ENCODE measurements at places on chromosomes 2 and 18.
A peak's percentile ranks its signal among the peaks of the same experiment; 100 is the strongest.

GRCh38 chr2:98394595-98395153 lies 48.4 kb downstream of the CNGA3 start:
- DNase-seq = no peak

DNA sequence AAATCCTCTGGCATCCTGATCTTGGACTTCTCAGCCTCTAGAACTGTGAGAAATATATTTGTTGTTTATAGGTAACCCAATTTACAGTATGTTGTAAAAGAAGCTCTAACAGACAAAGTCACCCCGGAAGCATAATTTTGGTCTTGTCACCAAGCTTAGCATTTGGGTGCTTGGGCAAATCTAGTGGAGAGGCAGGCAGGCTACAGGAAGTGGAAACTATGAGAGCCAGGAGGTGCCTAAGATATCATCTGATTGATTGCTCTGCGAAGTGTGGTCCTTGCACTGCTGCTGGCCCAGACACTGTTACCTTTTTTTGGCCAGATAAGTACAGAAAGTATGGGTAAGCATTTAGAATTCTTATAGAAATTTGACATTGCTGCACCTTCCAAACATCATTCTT lies 102.9 kb downstream of the CDC42EP3 start:
- no peak for DNase-seq

- no peak for DNase-seq
Measured at GRCh38 chr2:210592726-210593125, 36.3 kb downstream of the CPS1 start.

DNA sequence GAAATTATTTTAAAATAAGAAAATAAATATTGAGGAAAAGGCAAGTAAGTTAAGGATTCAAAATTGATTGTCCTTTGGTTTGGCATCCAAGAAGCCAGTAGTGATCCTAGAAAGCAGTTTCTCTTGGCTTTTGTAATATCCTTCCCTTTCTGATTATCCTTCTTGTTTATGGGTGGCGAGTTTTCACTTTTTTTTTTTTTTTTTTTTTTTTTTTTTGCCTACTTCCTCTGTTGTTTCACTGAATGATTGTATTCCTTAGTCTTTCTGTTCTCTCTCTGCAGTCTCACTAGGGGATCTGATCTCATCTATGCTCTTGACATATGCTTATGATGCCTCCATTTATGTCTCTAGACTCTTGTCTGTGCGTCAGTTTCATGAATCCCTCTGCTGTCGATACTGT lies 4.2 kb downstream of the NAPG start:
- DNase-seq = no peak

DNA sequence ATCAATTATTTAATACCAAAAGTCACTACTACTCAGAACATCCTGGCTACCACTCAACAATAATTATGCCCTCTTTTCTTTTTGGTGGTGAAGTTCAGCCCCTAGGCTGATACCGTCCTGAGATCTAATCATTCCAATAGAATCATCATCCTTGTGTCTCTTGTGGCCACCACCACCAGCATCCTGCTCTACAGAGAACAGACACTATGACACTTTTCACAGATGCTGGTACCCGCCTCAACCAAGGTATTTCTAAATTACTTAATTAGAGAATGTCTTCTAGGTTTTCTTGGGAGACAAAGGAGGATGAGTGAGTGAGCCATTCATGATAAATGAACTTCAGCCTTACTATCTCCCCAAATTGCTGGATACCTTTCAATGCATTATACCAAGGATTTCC lies 60.0 kb downstream of the TDRD15 start:
- no peak for DNase-seq

DNA sequence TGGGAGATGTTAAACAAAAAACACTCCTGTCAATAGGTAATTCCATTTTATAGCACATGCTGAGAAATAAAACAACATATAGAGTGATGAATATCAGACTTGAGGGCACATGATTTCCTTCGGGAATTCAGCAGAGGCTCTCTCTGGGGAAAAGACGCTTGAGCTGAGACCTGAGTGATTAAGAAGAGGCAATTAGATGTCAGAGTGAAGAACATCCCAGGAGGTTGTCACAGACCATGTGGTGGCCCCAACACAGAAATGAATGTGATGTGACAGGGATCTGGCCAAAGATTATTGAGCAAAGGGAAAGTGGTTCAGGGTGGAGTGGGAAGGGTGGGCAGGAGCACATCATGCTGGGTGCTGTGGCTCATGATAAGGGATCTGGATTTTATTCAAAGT lies 254.7 kb downstream of the RAD51AP2 start:
- no peak for DNase-seq

DNA sequence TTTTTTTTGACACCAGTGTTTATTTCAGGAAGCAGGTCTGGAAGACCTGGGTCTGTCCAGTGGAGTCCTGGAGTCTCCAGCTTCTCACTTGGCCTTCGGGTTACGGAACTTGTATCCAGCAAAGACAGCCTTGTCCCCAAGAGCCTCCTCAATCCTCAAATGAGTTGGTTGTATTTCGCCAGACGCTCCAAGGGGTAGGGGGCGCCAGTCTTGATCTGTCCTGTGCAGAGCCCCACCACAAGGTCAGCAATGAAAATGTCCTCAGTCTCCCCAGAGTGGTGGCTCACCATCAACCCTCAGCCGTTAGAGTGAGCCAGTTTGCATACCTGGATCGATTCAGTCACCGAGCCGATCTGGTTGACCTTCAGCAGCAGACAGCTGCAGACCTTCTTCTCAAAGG lies 21.9 kb downstream of the ASXL2 start:
- DNase-seq = no peak

- no peak for DNase-seq
Measured at GRCh38 chr2:26485725-26486418, 7.9 kb upstream of the OTOF start.

- no peak for DNase-seq
Measured at GRCh38 chr2:62596061-62596921, 90.3 kb upstream of the TMEM17 start.

DNA sequence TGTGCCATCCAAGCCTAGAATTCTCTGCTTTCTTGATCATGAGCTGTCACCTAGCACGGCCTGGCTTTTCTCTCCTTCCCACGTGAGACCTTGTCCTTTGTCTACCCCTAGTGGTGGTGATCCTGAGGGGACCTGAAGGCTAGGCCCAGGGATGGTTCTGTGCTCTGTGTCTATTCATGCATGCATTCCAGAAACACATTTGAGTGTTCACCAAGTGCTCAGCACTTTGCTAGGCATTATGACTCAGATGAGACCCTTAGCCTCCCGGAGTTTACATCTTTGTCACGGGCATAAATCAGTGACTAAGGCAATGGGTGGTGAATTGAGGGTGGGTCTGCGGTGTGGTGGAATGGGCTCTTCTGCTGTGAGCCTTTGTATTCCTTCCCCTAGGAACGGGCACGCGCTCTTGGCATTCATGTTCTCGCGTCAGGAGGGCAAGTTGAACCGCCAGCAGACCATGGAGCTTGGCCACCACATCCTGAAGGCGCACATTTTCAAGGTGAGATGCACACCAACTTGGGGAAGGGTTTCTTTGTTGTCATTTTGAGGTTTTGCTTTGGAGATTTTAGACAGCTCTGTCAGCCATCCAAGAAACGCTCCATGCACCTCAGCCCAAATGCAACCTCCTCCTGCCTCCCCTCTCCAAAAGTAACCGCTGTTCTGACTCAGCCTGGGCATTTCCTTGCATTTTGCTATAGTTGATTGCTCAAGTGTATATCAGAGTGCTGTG lies 100.9 kb downstream of the WDSUB1 start:
- DNase-seq = peak; percentile 86

GRCh38 chr2:219684721-219685689 lies 57.6 kb downstream of the SLC4A3 start:
- DNase-seq = no peak

- peak; percentile 41 for DNase-seq
Measured at GRCh38 chr2:118046634-118047210, 32.9 kb upstream of the CCDC93 start.

DNA sequence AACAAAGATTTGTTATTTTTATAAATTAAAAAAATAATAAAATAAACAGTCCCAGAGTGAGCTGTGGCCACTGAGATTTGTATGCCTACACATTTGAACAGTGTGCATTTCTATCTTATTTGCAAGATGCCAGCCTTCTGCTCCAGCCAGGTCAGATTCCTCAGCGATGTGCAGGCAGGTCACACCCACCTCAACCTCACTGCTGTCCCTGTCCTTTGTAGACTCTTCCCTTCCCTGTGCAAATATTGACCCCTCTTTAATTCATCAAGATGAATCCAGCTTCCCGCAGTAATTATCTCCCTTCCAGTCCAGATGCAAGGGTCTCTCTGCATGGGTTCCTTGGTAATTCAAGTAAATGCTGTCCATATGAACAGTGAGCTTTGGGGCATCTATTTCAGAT lies 256.2 kb downstream of the PIEZO2 start:
- no peak for DNase-seq

DNA sequence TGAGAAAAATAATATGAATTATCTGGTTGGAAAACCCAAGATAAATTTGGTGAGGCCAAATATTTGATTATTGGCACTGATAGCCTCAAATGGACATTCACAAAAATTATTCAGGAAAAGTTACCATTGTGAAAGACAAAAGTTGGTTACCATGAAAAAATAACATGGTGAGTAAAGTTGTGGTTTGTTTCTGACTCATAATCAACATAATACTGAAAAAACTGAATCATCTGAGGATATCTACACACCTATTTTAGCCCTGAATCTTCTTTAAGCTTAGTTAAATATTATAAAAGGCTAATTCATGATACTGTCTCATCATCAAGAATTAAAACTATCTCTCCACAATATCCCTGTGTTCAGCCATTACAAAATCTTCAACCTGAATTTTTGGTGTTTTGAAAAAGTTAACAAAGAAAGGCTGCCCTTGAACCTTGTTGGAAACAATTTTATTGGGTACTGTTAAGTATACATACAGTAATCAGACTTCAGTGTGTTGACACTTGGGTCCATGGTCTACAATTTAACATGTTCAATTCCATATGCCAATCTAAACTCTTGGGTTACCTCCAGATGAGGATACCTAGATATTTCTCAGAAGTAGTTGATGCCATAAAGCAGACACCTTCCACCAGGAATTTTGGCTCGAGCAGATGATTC lies 607.5 kb upstream of the SLC39A10 start:
- no peak for DNase-seq

GRCh38 chr2:225040856-225041206 lies 1.4 kb downstream of the DOCK10 start:
- DNase-seq = no peak

DNA sequence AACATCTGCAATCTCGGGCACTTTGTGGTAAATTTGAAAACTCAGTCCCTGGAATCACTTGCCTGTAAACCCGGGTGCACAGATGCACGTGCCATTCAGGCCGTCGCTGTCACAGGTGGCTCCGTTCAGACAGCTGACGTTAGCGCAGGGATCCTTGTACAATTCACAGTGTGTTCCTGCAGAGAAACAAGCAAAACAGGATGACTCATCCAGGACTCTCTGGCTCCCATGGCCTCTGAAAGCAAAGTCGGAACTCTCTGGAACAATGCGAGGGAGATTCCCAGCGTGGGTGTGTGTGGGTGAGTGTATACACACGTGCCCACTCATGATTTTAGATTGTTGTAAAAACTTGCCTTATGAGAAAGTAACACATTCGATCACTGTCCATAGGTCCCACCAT lies 136.1 kb upstream of the PID1 start:
- DNase-seq = no peak

DNA sequence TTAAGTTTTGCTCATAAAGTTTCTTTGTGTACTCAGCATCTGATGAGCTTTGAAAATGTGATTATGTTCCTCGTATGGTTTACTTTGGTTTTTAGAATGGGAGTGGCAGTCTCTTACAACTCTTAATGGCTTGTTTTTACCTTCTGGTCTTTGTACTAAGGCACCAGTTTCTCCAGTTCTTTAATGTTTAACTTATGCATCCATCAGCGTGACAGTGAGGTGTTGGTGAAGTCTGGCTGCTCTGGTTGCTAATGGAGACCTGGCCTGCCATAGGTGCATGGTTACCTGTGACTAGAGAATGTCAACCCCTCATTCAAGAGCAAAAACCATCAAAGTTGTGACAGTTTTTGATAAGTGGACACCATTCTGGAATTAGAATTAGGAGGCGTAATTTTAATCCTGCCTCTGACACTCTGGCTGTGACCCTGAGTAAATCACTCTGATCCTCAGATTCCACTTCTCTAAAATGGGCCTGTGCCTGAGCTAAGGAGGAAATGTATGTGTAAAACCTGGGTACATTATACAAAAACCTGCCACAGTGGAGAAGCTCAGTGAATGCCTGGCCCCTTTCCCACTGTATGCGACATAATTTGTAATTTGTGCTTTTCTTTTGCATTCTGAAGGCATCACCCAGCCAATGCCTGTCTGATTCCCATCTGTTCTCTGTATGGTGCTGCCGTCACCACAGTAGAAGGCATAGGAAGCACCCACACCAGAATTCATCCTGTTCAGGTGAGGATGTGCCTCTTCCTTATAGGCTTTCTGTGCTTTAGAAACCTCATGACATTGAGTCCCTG lies 11.2 kb downstream of the AOX1 start:
- no peak for DNase-seq

GRCh38 chr2:236633219-236633570 lies 63.6 kb downstream of the ACKR3 start:
- no peak for DNase-seq

GRCh38 chr18:55447672-55448018 lies 140.3 kb downstream of the TCF4 start:
- DNase-seq = no peak

- no peak for DNase-seq
Measured at GRCh38 chr18:24395049-24395795, 2.4 kb downstream of the OSBPL1A start.

DNA sequence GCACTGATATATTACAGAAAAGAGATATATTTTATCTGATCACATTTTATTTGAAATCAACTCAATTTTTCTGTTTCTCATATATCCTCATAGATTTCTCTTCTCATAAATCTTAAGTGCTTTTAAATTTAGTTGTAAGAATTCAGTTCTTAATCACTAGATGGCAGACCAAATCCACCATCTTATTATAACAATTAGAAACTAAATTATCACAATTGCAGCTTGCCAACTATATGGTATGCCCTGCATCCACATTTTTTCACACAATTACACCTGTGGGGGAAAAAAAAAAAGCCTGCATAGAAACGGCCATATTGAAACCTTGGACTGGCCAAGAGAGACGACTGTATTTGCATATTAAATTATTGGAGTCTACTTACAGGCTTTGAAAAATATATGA lies 64.4 kb downstream of the COL5A2 start:
- DNase-seq = peak; percentile 4

Data from Jurkat, Clone E6-1 (cell line).